KG1 (cell line): ENCODE measurements at places on chromosomes 5 and 9.

GRCh38 chr5:72488756-72489155, 18.5 kb downstream of the ZNF366 start:
- DNase-seq, result no peak

- no peak for DNase-seq
These were observed 12.5 kb upstream of the MAMDC2 start for GRCh38 chr9:70031141-70031545.

GRCh38 chr5:112929336-112930081, 7.5 kb upstream of the REEP5 start:
- no peak for DNase-seq

DNA sequence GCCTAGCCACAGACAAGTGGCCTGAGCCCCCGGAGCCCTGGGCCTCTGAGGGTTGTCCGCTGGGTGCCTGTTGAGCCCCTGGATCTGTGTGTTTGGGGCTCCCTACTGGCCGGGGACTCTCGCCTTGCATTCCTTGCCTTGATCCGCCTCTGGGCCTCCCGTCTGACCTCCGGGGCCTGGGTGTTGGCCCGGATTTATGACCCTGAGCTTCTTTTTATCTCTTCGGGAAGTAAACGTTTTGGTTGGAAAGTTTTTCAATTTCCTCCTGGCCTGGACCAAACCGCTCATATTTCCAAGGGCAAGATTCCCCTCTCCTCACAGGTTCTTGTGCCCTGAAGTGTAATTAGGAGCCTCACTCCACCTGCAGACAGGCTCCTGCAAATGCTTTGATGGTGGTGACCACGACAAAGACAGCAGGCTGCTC, 69.3 kb upstream of the EGFLAM start:
- no peak for DNase-seq

DNA sequence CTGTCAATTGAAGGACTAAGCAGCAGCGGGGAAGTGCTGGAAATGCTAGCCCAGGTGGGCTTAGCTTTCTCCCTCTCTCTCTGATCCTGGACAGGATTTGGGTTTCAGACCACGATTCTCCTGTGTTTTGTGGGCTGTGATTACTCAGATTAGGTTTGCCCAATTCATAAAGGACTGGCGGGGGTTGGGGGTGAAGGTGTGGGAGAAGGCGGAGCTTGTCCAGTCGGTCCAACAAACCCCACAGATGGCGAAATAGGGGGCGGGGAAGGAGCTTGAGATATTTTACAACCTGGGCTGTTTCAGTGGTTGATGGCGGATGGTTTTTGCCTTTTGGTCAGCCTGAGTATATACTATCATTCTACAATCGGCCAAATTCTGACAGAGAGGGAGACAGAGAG, 35.2 kb downstream of the PCDHAC2 start:
- DNase-seq, result no peak

- DNase-seq, result peak; percentile 73
These were observed 492 bp downstream of the TENT2 start for GRCh38 chr5:79612667-79613198.

DNA sequence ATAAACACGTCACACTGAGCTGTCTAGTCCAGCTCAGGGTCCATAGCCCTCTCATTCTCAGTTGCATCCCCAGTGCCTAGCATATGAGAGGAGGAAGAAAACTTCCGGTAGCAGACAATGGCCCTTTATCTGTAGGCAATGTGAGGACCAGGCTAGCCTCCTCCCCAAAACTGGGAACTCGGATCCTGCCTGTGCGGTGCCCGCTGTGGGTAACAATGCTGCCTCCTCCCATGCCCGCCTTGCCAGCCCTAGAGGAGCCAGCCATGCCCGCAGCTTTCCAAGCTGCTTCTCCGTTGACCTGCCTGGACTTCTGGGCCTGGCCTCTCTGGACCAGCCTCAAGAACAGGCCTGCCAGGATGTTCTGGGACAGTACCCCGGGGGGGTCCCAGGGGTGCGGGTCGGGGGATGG, 74.6 kb upstream of the ORM1 start:
- no peak for DNase-seq

DNA sequence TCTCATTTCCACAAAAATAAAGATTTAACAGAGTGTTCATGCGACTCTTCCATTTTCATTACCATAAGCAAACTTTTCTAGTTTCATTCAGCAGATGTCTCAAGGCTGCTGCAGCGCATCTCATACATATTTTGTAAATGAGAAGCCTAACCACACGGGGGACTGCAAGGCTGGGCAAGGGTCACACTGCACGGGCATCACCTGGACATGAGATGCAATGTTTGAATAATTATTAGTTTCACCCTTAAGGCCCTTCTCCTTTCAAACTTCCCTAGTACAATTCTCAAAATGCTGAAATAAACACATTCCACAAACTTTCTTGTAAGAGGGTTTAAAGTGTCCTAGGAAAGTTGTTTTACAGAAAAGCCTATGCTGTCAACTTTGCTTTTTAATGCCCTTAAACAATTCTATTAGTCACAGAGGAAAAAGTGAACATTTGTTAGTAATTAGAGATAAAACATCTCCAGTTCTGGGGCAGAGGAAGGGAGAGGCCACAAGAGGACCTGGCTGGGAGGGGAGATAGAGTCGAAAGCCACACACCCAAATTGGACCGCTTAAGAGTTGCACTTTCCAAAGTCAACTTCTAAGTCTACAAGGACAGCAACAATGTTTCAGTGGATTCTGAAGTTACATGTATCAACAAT, 1.3 kb downstream of the DENND1A start:
- DNase-seq, result no peak

- no peak for DNase-seq
These were observed 98.0 kb upstream of the OTULINL start for GRCh38 chr5:14483504-14484157.

GRCh38 chr5:155368490-155368889, 354.9 kb downstream of the KIF4B start:
- no peak for DNase-seq

GRCh38 chr9:107727086-107727780, 237.7 kb upstream of the KLF4 start:
- no peak for DNase-seq

DNA sequence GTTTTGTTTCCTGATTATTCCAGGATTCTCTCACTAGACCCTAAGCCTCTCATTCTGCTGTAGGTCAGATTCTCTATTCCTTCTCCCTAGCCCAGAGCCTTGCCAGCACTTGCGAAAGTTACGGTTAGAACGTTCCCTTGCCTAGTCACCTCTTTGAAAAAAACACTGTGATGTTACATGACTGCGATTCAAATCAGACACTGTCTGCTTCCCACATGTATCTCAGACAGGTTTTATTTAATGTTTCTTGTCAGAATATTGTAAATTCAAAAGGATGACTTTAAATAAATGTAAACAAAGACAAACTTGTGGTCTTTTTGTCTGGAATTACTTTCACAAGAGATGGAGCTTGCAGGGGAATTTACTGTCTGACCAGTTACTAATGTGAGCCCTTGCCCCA, 116.5 kb upstream of the OTULINL start:
- no peak for DNase-seq

- no peak for DNase-seq
These were observed 722.3 kb upstream of the CTNND2 start for GRCh38 chr5:12626556-12626955.

GRCh38 chr5:39892708-39893107, 467.9 kb upstream of the DAB2 start:
- no peak for DNase-seq

- DNase-seq, result no peak
These were observed 65.1 kb upstream of the PHYKPL start for GRCh38 chr5:178297751-178298150.

- no peak for DNase-seq
These were observed 173.1 kb downstream of the CACNA1B start for GRCh38 chr9:138050472-138051330.

DNA sequence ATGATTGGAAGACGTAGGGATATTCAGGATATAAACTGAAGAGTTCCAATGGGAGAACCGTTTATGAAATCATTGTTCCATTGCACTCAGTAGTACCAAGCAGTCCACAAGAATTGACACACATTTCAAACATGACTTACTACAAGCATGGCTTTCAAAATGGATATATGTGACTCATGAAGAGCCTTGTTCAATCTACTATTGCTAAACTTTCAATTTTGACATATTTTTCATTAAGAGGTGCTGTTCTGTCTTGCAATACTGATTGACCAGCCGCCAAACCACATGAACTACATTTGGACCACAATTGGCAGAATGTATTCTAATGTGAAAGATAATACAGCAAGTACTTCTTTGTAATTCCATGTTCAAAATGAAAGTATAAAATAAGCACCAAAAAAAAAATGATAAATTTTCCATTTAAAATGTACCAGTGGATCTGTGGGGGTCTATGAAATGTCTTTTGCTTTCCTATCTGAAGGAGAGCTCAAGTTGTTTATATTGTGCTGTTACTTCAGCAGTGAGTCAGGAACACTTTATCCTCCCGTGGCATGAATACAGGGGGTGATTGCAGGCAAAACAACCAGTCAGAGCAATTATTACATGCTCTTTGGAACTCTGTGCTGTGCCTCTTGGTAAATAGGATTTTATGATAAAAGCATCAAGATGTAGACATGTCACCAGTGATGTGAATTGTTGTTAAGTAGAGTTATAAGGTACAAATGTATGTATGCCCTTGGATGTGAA, 366.0 kb downstream of the ARRDC3 start:
- DNase-seq, result no peak

- DNase-seq, result no peak
These were observed 142.9 kb downstream of the ATPSCKMT start for GRCh38 chr5:10106806-10107205.

DNA sequence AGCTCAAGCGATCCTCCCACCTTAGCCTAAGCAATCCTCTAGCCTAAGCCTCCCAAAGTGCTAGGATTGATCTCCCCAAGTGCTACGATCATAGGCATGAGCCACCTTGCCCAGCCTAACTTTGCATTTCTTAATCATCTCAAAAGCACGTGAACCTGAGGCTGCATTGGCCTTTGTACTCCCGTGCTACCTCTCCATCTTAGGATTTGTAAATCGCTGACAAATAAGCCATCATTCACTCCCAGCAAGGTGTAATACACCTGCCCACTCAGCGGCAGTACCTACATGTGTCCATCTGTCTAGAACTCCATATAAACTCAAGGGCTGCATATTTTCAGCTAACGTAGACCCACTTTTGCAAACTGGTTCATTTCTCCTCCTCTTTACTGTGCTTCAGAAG, 2.8 kb downstream of the ANKH start:
- DNase-seq, result no peak

- no peak for DNase-seq
These were observed 535 bp downstream of the JMY start for GRCh38 chr5:79236362-79236969.

GRCh38 chr9:100011062-100011681, 87.6 kb downstream of the ERP44 start:
- peak; percentile 14 for DNase-seq

- DNase-seq, result no peak
These were observed 69.0 kb upstream of the SMC2 start for GRCh38 chr9:104025104-104025503.

DNA sequence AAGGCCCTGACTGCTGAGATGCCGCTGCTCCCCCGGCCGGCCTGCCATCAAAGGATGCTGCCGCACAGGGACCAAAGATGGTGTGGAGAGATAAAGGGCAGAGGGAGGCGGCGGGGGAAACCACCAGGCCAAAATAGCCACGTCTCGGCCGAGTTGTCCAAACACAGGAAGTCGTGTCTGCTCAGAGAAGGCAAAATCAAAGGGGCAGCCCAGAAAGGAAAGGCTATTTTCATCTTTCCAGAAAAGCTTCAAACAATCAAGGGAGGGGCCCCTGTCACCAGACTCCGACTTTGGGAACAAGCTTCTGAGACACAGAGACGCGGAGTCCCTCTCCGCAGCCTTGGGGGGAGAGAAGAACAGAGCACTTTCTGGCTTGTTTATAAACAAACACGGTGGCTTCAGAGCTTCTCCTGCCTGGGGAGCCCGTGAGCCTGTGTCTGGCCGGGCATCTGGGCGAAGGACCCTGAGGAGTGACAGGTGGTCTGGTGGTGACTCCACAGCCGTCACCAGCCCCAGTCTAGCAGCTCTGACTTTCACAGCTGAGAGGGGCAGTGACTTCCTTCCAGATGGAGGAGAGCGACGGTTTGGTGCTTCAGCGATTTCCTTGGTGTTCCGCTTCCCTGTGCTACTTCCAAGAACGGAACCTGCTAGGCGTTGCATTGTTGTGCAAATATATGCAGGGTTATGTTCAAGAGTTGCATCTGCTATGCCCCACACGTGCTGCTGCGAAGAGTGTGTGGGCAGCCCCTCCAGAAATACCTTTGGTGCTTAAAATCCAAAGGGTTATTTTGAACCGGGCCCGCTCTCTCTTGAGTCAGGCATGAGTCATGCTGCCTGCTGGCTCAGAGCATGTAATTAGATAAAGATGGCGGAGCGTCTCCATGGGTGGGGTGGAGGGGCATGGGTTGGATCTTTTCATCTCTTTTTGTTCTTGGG, 24.0 kb downstream of the ADAMTSL2 start:
- no peak for DNase-seq

DNA sequence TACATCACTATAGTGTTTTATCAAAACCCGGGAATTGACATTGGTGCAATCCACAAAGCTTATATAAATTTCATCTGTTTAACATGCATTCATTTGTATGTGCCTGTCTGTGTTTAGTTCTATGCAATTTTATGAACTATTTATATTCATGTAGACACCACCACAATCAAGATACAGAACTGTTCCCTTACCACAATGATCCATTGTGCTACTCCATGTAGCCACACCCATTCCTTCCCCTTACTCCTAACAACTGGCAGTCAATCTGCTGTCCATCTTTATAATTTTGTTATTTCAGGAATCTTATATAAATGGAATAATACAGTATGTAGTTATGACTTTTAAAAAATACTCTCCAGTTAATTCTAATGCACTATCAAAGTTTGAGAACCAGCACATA, 389.5 kb downstream of the HTR1A start:
- no peak for DNase-seq

GRCh38 chr9:123571240-123571639, 215.2 kb downstream of the CRB2 start:
- no peak for DNase-seq

DNA sequence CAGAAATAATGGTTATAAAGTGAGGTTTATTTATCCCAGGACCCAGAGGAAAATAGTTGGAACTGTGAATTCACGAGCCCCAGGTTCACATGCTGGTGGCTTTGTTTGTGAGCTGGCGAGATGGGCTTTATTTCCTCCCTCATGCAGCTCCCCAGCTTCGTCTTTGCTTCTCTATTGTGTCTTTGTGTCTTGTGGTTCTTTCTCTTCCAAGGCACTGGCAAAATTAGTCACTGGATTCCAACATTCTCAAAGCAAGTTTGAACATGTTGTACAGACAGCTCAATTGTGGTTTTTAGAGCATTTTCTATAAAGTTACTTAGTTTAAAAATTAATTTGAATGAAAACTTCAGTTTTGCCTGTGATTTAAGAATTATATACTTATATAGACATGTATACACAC, 7.2 kb downstream of the NDUFS6 start:
- DNase-seq, result no peak

- DNase-seq, result no peak
These were observed 2.6 kb upstream of the CCNI2 start for GRCh38 chr5:132744659-132745058.
